Neuronal stem cell (in vitro differentiated cells): ENCODE measurements at places on chromosomes 6 and 20.
A peak's percentile ranks its signal among the peaks of the same experiment; 100 is the strongest.

DNA sequence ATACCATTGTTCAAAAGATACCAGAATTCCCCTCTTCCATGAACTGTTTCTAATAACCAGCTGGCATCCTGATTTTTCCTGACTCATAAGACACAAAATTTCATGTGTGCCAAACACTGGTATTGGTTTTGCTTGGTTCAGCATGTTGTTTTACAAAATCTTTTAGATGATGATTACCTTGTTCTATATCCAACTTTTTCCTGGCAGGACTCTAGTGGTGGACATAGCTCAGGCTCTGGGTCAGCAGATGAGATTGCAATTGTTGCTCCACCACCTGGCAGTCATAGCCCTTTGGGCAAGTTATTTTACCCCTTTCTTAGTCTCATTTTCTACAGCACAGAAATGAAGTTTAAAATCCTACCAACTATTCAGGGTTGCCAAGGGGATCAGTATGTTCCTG is 6.2 kb downstream of the TRIM38 start:
- H3K4me1 ChIP-seq: no peaks in the 10 kb centered on the region
- no peaks in the 10 kb centered on the region for H3K36me3 ChIP-seq
- H3K27ac ChIP-seq: no peak overlapping the region
- H3K4me3 ChIP-seq: no peak overlapping the region

DNA sequence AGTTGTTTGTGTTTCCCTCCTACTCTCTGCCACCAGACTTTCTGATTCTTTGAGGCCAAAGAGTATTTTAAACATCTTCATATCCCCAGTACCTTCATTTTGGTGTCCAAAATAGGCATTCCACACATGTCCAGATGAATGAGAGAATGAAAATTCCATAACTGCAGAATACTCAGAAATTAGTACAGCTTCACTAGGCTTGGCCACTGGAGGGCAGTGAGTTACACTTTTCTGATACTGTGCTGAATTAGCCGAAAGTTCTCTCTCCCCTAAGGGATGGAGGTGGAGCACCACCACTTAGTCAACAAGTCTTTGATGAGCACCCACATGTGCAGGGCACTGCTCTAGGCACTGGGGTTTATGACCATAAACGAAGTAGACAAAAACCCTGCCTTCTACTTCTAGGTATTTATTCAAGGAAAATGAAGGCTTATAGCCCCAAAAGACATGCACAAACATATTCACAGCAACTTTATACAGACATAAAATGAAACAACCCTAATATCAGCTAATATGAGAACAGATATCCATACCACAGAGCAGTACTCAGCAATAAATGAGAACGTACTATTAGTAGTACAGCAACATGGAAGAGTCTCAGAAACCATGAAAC is 46.1 kb upstream of the TMEM217 start:
- H3K27ac ChIP-seq: no peak overlapping the region
- H3K4me1 ChIP-seq: peaks cover 4% of the 10 kb centered on the region

DNA sequence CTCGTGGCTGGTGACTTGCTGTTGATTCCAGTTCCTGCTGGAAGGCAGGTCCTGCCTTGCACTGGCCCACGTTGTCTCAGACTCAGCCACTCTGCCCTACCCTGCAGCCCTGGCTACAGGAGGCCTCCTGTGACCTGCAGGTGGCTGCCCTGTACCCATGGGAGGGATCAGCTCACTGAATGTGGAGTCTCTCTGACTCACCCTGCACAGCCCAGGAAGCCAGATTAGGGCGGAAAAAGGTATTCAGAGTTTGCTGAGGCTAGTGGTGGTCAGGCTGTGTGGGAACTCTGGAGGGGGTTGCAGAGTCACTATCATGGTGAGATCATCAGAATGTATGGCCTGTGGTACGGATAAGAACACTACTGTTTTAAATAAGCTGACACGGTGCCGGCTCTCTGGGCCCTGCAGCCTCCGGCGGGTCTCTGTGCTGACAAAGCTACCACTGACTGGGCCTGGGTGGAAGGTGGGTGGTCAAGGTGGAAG is 24.7 kb upstream of the PYGB start:
- H3K4me3 ChIP-seq: peak overlapping the region; percentile 19
- peak overlapping the region; percentile 71 for H3K27ac ChIP-seq
- DNase-seq: peak; percentile 37
- H3K4me1 ChIP-seq: peaks cover 18% of the 10 kb centered on the region
- no peaks in the 10 kb centered on the region for H3K27me3 ChIP-seq

- H3K4me1 ChIP-seq: peaks cover 42% of the 10 kb centered on the region
- DNase-seq: peak; percentile 29
- no peaks in the 10 kb centered on the region for H3K27me3 ChIP-seq
- H3K4me3 ChIP-seq: peak overlapping the region; percentile 90
- peaks cover 47% of the 10 kb centered on the region for H3K36me3 ChIP-seq
Observed at GRCh38 chr6:31734821-31735406, 1.4 kb downstream of the CLIC1 start.

- H3K27me3 ChIP-seq: peaks cover 34% of the 10 kb centered on the region
- no peak within 1 kb of the TSS for H3K27ac ChIP-seq
- no peaks in the 10 kb centered on the region for H3K36me3 ChIP-seq
- no peaks in the 10 kb centered on the region for H3K4me1 ChIP-seq
- no peak within 1 kb of the TSS for H3K4me3 ChIP-seq
- DNase-seq: no peak
Observed at GRCh38 chr20:45308117-45308778, at the start of gene MATN4. Gene MATN4, minus strand, starts transcription at chr20:45308299. Its CDS starts 2,717 bp downstream, at chr20:45305582.

DNA sequence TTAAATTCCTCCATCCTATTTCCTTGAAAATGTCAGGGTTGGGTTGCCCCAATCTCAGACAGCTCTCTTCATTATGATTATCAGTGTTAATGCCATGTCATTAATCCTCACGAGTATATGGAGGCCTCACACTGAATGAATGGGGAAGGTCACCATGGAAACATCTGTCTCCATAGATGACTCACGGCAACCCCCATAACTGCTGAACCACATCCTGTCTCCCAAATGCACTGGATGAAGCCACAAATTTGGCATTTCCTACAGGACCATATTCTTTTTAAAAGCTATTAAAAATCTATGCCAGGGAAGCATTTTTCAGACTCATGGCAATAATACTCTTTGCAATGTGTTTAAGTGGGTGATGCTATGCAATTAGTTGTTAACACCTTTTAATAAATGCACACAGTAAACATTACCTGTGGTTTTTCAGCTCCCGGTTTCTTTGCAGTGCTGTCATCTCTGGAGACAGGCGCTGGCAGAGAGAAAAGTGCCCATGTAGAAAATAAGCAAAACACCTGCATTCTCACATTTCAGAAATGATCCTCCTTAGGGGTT is 80.1 kb upstream of the PTPRK start:
- H3K27ac ChIP-seq: no peak overlapping the region
- no peaks in the 10 kb centered on the region for H3K36me3 ChIP-seq
- peaks cover 2% of the 10 kb centered on the region for H3K4me1 ChIP-seq
- no peak overlapping the region for H3K4me3 ChIP-seq
- H3K27me3 ChIP-seq: no peaks in the 10 kb centered on the region

- peaks cover 7% of the 10 kb centered on the region for H3K27me3 ChIP-seq
- peaks cover 17% of the 10 kb centered on the region for H3K4me1 ChIP-seq
- no peaks in the 10 kb centered on the region for H3K36me3 ChIP-seq
- H3K27ac ChIP-seq: no peak overlapping the region
Observed at GRCh38 chr20:32626859-32627636, 41.9 kb upstream of the NOL4L start.

- H3K27ac ChIP-seq: no peak overlapping the region
- DNase-seq: no peak
- no peak overlapping the region for H3K4me3 ChIP-seq
- H3K4me1 ChIP-seq: peaks cover 4% of the 10 kb centered on the region
- peaks cover 8% of the 10 kb centered on the region for H3K27me3 ChIP-seq
Observed at GRCh38 chr6:35977308-35977707, 47.1 kb downstream of the SLC26A8 start.

GRCh38 chr6:10030942-10031537 is 383.8 kb downstream of the TFAP2A start:
- H3K4me3 ChIP-seq: no peak overlapping the region
- no peak for DNase-seq
- H3K27me3 ChIP-seq: no peaks in the 10 kb centered on the region
- no peaks in the 10 kb centered on the region for H3K36me3 ChIP-seq
- no peak overlapping the region for H3K27ac ChIP-seq
- no peaks in the 10 kb centered on the region for H3K4me1 ChIP-seq

DNA sequence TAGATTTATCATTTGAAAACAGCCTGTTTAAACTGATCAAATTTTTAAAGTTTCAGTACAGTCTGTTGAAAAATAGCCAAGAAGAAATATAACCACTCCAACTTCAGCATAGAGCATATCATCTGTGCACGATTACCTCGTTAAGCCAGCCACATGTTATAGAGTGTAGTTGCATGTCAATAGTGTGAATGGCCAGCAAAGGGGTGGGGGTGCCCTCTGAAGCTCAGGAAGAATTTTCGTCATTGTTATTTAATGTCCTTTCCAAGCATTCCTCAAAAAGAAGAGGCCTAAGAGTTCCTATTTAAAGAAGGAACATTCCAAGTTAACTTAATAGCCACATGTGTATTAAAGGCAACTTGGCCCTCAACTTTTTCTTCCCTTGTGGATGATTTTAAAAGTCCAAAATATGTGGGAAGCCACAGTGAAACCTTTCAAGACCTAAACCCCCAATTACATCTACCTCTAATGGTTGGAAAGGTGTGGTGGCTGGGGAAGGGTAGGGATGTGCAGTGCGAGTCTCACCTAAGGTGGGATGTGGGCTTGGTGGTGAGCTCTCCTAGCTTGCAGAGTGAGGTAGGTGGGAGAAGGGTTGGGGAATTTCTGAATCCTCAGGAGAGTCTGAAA is 1.8 kb upstream of the CCN2 start:
- DNase-seq: no peak
- peaks cover 10% of the 10 kb centered on the region for H3K36me3 ChIP-seq
- peaks cover 42% of the 10 kb centered on the region for H3K4me1 ChIP-seq
- H3K27me3 ChIP-seq: no peaks in the 10 kb centered on the region
- H3K4me3 ChIP-seq: no peak overlapping the region

DNA sequence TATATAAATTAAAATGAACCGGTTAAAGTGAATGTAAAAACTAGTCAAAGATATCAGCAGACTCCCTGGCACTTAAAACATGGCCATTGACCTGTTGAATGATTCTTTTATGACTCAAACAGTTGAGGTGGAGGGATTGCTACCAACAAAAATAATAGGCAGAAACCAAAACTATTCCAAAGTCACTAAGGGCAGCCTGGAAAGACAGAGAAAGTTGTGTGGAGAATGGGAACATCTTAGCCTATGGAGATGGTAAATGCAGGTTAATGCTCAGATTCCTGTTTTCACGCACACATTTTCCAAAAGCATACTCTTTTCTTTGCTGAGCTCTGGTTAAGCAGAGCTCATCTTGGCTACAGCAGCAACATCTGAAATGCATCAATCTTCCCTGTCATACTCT is 553.5 kb downstream of the HACE1 start:
- H3K4me1 ChIP-seq: no peaks in the 10 kb centered on the region
- no peaks in the 10 kb centered on the region for H3K36me3 ChIP-seq
- no peak overlapping the region for H3K27ac ChIP-seq

GRCh38 chr6:133999305-133999704 is 46.3 kb downstream of the TBPL1 start:
- DNase-seq: no peak
- peaks cover 18% of the 10 kb centered on the region for H3K4me1 ChIP-seq
- H3K27me3 ChIP-seq: no peaks in the 10 kb centered on the region
- no peak overlapping the region for H3K27ac ChIP-seq
- no peak overlapping the region for H3K4me3 ChIP-seq

DNA sequence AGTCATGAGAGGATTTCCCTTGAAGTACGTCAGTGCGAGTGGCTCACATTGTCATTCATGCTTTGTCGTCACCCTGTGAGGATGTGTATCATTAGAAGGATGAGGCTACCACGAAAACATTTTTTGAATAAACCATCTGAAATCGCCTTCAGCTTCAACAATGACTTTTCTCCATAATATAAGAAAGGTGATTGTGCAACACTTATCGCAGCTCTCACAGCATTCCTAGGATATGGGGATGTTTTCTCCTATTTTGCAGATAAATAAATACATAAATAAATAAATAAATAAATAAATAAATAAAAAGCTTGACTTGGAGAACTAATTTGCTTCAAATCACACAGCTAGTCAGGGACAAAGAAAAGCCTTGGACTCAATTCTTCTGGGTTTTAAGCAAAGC is 326.5 kb downstream of the FOXA2 start:
- H3K4me1 ChIP-seq: no peaks in the 10 kb centered on the region
- no peak overlapping the region for H3K4me3 ChIP-seq
- no peaks in the 10 kb centered on the region for H3K27me3 ChIP-seq
- no peak for DNase-seq

GRCh38 chr6:551405-551804 is 105.5 kb downstream of the HUS1B start:
- DNase-seq: peak; percentile 23
- H3K4me1 ChIP-seq: no peaks in the 10 kb centered on the region
- H3K4me3 ChIP-seq: no peak overlapping the region
- H3K27ac ChIP-seq: no peak overlapping the region
- H3K27me3 ChIP-seq: no peaks in the 10 kb centered on the region

DNA sequence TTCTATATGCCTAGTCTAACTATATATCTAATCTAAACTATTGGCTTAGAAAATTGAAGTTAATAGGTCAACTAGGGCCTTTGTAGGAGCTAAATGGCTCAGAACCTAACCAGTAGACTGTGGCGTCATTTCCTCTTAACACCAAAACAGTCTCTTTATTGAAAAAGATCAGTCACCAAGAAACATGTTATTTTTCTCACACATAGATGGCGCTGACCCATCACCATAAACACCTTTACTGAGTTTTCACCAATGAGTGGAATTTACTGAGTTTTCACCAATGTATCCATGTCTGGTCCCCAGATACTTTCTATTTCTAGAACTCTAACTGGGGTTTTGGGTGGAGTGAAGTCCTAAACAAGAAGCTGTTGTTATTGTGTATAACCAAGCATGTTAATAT is 636.0 kb downstream of the BCKDHB start:
- H3K36me3 ChIP-seq: no peaks in the 10 kb centered on the region
- H3K27ac ChIP-seq: no peak overlapping the region
- H3K27me3 ChIP-seq: no peaks in the 10 kb centered on the region
- no peaks in the 10 kb centered on the region for H3K4me1 ChIP-seq
- DNase-seq: no peak

DNA sequence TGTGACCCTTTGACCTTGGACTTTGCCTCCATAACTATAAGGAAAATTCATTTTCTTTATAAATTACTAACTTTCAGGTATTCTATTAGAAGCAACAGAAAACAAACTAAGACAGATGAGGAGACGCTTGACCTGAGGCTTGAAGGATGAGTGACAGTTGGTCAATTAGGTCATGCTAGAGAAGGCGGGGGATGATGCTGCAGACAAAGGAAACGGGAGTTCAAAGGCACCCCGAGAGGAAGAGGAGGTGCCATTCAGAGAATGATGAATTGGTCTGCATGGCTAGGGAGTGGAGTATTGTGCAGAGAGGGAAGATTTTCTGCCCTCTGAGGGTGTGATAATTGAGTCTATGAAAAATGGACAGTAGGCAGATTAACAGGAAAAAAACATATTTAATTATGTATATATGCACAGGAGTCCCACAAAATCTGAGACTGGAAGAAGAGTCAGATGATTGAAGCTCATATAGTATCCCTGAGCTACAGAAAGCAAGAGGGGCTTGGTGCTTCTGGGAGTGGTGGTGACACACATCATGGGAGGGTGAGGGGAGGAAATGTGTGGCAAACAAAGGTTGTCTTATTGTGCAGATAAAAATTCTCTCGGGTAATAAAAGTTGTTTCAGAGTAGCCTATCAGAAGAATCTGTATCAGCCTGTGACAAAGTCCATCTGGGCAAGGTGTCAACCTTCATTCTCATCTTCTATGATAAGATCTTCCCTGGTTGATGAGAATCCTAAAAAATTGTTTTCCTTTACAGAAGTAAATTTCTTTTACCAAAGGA is 20.4 kb upstream of the FUCA2 start:
- no peak for DNase-seq
- no peaks in the 10 kb centered on the region for H3K36me3 ChIP-seq
- peaks cover 2% of the 10 kb centered on the region for H3K4me1 ChIP-seq
- H3K27ac ChIP-seq: no peak overlapping the region
